ENCODE measurements at places on chromosomes 6 and 20.

- no peak for DNase-seq
These were observed 86.1 kb upstream of the SIRPA start for GRCh38 chr20:1809131-1809572.

DNA sequence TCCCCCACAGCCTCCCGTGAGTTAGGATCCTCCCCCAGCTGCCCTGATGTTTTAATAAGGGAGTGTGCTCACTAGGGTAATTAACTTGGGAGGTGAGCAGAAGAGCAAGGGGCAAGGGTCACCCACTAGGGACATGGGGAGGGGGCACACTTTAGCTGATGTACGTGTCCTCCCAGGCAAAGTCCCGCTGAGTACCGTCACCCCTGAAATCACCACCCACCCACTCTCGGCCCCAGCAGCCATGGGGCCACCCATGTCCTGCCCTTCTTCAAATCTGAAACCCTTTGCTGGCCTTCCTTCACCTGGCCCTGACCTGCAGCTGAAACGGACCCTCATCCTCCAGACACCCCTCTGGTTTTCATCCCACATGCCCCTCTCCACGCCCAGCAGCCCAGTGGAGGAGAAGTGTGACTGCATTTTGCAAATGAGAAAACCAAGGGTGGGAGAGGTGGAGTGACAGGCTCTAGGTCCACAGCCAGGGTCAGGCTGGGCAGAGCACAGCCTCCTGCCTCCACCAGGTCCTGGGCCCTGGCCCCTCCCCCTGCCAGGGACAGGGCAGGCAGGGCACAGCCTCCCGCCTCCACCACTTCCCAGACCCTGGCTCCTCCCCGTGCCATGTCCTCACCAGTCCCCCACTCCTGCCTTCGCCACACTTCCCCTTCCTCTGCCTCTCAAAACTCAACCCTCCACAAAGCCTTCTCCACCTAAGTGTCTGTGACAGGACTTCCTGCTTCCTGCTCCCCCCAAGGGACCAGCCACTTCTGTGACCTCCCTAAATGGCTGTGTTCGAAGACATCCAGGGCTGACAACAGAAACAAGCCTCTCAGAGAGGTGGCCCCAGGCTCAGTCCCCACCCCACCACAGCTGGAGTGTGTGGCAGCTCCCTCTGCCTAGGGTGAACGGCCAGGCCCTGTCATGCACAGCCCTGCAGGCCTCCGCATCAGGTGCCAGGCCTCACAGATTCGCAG lies 15.1 kb downstream of the ACSS1 start:
- DNase-seq, result no peak

DNA sequence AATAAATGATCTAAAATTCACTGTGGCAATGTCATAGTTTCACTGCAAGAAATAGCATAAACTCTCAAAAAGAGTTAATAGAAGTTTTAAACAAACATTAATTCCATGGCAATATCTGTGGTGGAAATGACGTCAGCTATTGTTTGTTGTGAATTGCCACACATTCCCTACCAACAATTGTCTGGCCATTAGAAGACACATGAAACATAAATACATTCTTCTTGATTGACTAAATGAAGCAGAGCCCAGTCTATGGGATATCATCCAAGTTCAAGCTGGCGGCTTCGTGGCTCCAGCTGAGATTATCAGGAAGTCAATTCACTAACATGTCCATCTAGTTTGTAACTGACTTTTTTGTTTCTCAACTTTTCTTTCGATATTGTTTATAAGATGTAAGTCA lies 369.0 kb downstream of the ARHGAP18 start:
- DNase-seq, result no peak

DNA sequence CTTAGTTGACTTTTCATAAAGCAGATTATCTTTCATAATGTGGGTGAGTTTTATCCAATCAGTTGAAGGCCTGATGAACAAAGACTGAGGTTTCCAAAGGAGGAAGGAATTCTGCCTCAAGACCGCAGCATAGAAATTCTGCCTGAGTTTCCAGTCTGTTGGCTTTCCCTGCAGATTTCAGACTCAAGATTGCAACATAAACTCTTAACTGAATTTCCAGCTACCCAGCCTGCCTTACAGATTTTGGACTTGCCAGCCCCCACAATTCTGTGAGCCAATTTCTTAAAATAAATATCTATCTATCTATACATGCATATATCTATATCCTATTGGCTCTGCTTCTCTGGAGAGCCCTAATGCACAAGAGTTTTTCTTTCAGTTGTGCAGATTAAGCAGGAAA lies 57.3 kb upstream of the SMLR1 start:
- DNase-seq, result no peak

DNA sequence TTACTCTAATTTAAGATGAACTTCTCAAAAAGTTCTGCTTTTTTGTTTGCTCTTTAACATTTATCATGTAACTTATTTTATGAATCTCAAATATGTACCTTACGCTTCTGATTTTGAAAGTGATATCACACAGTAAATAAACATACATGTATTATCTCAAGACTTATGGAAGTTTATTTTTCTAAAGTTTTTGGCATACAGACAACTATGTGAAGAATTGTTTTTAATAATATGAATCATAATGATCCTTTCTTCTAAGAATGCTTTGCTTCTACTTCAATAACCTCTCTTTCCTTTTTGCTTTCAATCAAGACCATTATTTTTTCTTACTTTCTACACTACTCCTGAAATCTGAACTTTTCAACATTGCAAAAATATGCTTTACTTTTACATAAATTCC lies 816.4 kb downstream of the EYS start:
- no peak for DNase-seq

DNA sequence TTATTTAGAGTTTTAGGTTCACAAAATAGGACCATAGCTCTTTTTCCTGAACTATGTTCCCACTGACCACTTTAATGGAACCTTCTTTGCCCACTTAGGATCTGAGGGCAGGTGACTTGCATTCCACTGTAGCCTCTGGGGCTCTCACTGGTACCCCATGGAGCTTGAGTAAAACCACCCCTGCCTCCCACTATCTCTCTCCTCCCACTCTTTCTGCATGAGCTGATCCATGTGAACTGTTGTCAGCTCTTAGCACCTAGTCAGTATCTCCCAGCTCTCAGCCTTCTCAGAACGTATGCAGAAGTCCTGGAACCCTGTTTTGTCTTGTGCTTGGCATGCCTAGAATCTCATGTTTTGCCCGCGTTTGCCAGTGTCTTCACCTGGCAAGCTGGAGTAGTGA lies 200.6 kb upstream of the SNX9 start:
- DNase-seq, result no peak

- no peak for DNase-seq
These were observed 124.0 kb downstream of the OGFRL1 start for GRCh38 chr6:71412559-71413140.

- no peak for DNase-seq
These were observed 4.0 kb upstream of the EYA2 start for GRCh38 chr20:46890682-46891081.

DNA sequence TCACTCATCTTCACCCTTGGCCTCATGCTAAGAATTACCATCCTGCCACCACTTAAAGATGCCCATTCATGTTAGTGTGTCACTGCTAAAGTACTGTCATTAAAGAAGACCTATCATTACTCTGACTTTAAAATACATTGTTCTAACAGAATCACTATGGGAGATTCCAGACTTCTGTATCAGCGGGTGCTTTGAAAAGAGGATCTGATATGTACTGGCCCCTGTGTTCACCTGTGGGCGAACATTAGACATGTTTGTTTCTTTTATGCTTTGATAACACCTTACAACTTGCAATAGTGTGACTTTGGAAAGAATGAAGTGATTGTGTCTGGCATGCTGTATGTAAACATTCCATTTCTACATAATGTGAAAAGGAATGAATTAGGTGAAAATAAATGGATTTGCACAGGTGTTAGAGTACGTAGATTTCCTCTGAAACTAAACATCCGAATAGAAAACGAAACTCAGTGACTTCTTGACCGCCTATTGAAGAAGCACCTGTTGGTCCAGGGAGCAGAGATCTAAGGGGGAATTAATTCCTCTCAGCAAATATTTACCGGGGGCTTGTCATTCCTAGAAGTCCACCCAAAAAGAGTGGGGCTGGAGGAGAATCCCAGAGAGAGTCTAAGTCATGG lies 132.3 kb downstream of the CARMIL1 start:
- no peak for DNase-seq

DNA sequence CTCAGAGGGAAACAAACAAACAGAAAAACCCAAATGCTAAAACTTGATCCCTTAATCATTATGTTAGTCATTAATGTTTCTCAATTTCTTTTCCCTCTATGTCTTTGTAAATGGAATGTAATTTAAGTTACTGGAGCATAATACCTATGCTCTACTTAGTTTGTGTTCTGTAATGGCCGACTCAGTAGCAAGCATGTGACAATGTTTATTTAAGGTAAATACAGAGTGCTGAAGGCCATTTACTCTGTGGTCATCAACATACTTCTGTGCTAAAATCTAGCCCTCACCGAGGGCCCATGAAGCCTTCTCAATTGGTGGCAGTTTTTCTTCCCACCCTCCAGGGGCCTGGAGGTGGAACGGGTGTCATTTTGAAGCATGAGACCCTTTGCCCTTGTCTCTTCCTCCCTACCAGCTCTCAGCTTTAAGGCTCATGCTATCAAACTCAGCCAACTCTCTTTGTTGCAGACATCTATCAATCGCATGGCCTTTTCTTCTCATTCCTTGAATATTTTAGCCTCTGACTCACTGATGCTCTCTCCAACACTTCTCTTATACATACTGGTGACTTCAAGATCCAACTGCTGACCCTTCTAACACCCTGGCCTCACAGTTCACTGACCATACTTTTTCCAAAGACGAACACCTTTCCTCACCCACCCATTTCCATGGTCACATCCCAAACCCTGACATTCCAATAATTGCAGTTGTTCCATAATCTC lies 48.2 kb downstream of the STX7 start:
- DNase-seq, result no peak

DNA sequence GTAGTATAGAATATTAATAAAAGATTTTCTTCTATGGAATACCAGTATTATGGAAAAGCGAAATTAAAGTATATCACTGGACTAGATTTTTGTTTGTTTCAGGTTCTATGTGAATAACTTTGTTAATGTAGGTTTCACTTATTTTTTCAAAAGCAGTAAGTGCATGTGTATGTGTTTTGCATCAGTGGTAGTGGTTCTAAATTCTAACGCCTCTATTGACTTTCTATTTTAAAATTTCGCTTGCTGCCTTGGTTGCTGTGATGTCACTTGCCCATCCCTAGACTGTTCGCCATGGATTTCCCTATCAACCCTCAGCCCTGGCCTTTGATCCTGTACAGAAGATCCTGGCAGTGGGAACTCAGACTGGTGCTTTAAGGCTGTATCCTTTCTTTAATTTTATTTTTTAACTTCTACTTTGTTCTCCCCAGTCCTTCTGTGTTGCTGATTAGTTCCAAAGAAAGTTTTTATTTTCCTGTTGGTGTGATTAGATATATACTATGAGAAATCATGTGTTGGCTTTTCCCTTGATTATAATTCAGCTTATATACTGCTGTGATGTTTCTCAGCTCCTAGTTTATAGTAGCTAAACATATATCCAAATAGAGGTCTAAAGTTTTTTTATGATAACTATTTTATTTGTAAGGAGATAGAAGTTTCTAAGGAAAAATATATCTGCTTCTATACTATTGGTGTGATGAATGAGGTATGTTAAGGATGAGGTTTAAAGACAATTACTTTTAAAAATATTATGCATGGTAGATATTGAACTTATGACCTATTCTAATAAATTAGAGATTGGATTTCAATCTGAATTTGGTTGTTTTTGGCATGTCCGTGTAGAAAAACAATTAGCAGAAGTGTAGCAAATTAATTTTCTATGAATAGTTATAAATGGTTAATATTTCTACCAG lies 1.7 kb downstream of the STXBP5 start:
- DNase-seq, result no peak

- DNase-seq, result no peak
These were observed 850.1 kb downstream of the TBC1D32 start for GRCh38 chr6:120484146-120484545.

- no peak for DNase-seq
These were observed 29.9 kb upstream of the SMOC2 start for GRCh38 chr6:168411130-168411529.

DNA sequence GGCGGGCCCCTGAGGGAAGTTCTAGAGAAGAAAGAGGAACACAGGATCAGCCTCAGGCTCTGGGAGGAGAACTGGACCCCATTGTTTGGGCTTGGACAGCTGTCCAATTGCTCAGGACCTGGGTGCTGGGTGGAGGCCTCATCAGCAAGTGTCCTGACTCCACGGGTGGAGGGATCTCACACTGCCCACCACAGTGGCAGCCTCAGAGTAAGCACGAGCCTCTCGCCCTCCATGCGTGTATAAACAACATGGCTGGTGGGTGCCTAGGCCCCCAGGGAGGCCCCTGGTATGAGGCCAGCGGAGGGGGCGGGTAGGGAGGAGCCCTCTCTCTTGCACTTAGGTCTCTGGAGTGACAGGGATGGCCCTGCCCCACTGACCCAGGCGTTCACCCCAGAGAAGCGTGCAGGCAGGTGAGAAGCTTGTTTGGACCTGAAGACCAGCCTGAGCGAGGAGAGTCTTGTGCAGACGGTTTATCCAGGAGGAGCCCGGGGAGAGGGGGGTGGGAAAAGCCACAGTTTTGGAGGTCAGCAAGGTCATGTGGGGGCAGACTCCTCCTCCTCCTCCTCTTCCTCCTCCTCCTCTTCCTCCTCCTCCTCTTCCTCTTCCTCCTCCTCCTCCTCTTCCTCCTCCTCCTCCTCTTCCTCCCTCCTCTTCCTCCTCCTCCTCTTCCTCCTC lies 41.9 kb upstream of the BHLHE23 start:
- DNase-seq, result no peak

- no peak for DNase-seq
These were observed 62.7 kb downstream of the FYN start for GRCh38 chr6:111810294-111811131.

- DNase-seq, result no peak
These were observed 62.1 kb downstream of the SLC24A3 start for GRCh38 chr20:19274412-19275015.

GRCh38 chr6:56172144-56172543 lies 75.2 kb downstream of the COL21A1 start:
- no peak for DNase-seq

DNA sequence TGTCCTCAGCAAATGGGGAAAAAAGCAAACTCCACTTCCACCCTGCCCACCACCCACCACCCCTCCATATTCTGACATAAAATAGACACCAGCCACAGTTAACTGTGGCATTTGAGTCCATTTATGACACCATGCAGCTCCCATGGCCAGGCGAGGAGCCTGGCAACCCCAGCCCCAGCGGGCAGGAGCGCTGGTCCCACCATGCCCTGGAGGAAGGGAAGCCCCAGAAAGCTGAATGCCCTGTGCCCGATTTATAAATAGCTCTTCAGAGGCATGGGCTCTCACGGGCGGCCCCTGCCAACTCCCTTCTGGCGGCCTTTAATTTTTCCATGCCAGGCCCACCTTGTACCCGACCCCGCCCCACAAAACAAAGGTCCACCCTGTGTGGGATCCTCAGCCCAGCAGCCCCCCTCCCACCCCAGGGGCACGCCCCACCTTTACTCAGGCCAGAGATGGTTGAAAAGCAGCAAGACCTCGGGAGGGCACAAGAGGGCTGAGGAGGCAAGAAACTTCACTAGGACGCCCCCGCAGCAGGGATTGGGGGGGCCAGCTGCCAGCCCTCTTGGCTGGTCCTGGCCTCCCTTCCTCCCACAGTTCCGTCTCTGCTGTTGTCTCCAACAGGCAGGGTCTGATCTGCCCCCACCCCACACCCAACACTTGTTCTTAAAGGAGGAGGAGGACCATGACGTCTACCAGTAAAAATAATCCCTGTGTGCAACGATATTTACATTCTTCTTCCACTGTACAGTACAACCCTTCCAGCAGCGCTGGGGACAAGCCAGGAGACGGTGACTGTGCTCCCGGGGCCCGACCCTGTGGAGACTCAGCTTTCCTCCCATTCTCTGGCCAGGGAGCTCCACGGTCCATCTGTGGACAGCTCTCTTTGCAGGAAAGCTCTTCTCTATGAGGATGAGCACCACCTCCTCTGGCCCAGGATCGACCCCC lies 115.6 kb upstream of the CDYL start:
- DNase-seq, result no peak

- no peak for DNase-seq
These were observed 8.4 kb upstream of the SLC2A10 start for GRCh38 chr20:46701057-46701456.
